ENCODE measurements at places on chromosomes 1 and 21.
A peak's percentile ranks its signal among the peaks of the same experiment; 100 is the strongest.

DNA sequence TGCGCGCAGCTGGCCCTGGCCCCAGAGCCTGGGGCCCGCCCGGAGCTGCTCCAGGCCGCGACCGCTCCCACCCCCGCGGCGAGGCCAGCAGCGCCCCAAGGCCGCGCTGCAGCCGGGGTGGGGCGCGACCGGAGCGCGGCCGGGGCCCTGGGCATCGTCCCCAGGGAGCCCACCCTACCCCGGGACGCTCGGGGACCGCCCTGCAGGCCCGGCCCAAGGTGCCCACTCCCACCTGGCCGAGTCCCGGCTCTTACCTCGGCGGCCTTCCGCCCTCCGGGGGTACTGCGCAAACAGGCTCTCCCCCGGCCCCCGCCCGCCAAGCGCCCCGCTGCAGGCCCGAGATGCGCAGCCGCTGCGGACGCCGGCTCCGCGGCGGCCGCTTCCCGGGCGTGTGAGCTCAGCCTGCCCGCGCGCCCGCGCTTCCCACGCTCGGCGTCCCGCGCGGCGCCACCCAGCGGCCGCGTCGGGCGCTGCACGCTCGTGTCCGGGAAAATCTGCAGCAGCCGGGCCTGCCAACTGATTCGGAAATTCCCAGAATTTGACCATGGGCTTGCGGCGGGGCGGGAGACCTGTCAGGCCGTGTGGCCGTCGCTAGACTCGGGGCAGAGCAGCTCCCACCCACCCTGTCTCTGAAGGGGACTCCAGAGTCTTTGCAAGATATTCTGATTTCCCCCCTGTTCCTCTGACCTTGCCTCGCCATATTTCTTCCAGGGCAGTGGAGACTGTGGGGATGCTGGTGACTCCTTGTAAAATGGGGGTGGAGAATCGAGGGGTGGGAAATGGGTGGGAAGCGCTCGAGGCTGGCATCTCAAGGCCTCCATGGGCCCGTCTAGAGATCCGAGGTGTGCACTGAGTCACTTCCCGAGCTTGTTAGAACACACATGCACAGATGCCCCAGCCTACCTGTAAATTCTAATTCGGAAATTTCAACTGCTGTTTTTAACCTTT lies 41.9 kb downstream of the CD34 start:
- peak; percentile 81 for DNase-seq

- no peak for DNase-seq
Measured at GRCh38 chr21:33185852-33186251, 43.9 kb upstream of the IFNAR2 start.

GRCh38 chr1:160070243-160071163 lies 543 bp upstream of the KCNJ10 start:
- DNase-seq: peak; percentile 58

- no peak for DNase-seq
Measured at GRCh38 chr1:90761156-90761555, 44.1 kb upstream of the BARHL2 start.

DNA sequence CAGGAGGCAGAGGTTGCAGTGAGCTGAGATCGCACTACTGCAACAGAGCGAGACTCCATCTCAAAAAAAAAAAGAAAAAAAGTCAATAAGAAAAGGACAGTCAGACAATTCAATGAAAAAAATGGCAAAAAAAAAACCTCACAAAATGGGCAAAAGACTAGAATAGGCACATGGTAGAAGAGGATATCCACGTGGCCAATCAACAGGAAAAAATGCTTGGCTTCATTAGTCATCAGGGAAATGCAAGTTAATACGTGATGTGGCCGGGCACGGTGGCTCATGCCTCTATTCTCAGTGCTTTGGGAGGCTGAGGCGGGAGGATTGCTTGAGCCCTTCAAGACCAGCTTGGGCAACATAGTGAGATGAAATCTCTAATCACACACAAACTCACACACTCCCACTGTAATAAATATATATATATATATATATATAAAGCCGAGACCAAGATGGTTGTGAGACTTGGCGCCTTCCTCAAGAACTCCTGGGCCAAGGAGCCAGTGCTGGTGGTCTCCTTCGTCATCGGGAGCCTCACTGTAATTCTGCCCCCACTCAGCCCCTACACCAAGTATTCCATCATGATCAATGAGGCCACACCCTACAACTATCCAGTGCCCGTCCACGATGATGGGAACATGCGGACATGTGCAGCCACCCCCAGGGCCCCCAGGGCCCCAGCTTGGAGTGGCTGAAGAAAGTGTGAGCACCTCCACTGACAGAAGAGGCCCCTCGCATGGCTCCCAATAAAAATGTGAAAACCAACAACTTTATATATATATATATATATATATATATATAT lies 22.9 kb upstream of the LEFTY2 start:
- no peak for DNase-seq
